M059J (cell line): ENCODE measurements at places on chromosomes 4 and X.

- DNase-seq, result peak; percentile 79
Measured at GRCh38 chr4:128349921-128350320, 62.3 kb upstream of the PGRMC2 start.

GRCh38 chr4:43843501-43843900 is 605.1 kb downstream of the KCTD8 start:
- peak; percentile 3 for DNase-seq

DNA sequence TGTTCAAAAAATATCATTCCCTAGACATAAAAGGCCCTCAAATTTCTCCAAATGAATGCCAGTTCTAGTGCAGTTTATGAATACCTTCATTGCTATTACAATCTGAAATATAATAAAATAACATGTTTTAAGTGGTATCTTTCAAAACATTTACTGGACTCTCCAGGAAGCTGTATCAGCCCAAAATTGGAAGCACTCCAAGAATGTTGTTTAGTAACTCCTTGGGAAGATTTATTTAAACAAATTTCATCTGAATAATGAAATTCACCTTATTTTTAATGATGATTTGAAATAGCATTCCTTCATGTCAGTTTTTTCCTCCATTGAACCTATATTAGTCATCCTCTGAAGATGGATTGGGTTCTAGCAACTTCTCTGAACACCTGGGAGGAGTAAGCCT is 217.2 kb upstream of the PCDH18 start:
- peak; percentile 16 for DNase-seq

DNA sequence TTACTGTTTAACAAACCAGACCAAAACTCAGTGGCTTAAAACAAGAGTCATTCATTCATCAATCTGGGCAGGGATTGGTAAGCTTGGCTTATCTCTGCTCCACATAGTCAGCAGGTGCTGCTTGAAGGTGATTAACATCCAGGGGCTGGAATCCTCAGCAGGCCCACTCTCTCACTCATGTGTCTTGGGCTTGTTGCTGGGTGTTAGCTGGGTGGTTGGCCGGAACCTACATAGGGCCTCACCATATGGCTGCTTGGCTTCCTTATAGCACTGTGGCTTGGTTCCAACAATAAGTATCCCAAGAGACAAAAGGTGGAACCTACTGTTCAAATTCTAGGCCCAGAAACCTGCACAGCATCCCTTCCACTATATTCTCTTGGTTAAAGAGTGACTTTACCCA is 125.0 kb downstream of the RASGEF1B start:
- no peak for DNase-seq

- peak; percentile 46 for DNase-seq
Measured at GRCh38 chr4:168917138-168917779, 92.8 kb downstream of the CBR4 start.

- no peak for DNase-seq
Measured at GRCh38 chr4:145644699-145645098, 25.5 kb downstream of the MMAA start.

DNA sequence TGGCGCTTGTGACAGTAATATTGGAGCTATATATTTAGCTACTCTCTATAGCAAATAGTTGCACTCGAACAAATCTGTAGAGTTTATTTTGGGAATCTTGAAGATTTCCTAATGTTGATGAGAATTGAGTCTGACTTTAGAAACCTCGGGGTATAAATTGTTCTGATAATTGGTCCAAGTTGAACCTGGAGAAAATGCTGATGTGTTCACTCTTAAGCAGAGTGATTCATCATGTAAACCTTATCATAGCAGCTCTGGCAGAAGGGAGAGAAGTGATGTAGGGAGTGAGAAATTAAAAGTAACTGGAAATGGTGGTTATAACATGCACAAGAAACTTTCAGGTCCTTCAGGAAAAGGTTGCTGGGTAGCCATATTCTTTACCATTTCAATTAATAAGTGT is 16.4 kb upstream of the SLC4A4 start:
- peak; percentile 20 for DNase-seq

GRCh38 chr4:89661173-89661899 is 175.6 kb downstream of the SNCA start:
- peak; percentile 84 for DNase-seq

DNA sequence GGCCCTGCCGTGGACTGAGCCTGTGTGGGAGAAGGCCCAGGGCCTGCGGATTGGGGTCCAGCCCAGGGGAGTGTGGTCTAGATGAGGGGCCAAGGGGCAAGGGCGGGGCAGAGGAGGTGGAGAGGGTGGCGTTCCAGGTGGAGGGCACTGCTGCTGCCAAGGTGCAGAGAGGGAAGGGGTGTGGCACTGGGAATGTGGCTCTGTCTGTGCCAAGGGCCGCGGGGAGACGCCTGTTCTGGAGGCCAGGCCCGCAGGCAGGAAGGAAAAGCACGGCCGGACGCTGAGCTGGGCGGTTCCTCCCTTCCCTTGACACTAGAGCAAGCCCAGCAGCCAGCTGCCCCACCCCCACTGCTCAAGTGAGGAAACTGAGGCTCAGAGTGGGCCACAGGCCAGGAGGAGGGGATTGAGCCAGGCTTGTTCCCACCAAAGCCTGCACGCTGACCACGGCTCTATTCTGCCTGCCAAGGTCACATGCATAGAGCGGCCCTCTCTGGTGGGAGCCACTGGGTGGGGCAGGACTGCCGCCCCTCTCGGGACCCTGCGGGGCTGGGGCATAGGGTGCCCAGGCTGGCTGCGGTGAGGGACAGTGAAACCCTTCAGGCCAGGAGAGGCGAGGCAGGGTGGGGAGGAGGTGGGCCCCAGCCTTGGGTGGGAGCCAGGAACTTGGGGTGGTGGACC is 13.0 kb downstream of the SH3BP2 start:
- no peak for DNase-seq

- DNase-seq, result peak; percentile 71
Measured at GRCh38 chr4:86594559-86595425, 677 bp downstream of the PTPN13 start.

DNA sequence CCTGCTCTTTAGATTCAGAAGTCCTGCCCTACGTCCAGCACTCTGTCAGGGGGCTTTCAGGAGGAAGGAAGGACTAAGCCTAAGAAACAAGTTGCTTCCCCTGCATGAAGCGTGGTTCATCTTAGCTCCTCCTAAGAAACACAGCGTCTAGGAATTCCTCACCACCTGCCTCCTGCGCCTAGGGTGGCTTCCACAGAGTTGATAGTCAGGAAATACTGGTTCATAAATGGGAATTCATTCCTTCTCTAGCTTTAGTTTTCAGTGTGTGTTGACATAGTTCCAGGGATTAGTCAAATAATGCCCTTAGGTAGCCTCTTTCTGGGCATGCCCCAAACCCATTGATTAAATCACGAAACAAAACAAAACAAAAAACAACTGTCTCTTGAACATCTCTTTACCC is 1.7 kb upstream of the MXRA5 start:
- DNase-seq, result no peak

- no peak for DNase-seq
Measured at GRCh38 chr4:118746251-118746919, 61.2 kb downstream of the METTL14 start.

- no peak for DNase-seq
Measured at GRCh38 chr4:115042496-115042895, 70.9 kb downstream of the NDST4 start.

- peak; percentile 18 for DNase-seq
Measured at GRCh38 chr4:97013711-97014110, 1129.6 kb downstream of the STPG2 start.

- no peak for DNase-seq
Measured at GRCh38 chr4:128009428-128009827, 44.2 kb downstream of the ABHD18 start.

DNA sequence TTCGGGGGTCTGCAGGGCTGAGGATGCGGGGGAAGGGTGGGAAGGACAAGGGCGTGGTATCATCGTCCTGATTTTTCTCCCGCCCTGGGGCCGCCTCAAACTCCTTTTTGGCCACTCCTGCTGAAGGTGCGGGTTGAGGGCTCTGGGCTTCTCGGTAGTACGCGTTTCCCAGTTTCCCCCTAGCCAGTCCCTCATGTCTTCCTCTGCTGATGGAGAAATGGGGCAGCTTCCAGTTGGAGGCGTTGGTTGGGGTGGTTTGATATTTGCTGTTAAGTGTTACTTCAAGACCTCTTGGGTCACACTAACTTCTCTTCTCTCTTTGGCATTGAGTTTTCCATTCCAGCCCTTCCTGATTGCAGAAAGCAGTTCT is 482 bp downstream of the GSTCD start:
- DNase-seq, result peak; percentile 30
